ENCODE measurements at places on chromosomes 13 and 19.

- no peak for DNase-seq
Observed at GRCh38 chr13:98927951-98928927, 49.6 kb downstream of the DOCK9 start.

- DNase-seq, result no peak
Observed at GRCh38 chr13:24223341-24224231, 63.1 kb downstream of the SPATA13 start.

DNA sequence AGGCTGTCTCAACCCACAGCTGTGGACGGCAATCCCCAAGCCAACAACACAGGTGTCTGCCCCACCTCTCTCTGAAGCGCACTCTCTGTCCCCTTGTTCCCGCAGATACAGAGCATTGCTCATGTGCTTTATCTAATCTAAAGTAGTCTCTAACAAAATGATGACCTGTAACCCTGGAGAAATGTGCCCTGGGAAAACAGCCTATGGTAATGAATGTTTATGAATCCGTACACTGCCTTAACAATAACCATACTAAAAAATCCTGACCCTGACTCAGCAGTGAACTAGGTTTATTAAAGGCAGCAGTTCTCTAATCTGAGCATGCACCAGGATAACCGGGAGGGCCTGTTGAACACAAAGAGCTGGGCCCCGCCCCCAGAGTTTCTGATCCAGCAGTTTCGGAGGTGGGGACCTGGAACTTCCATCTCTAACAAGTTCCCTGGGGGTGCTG lies 50.7 kb upstream of the SLC15A1 start:
- DNase-seq, result no peak

DNA sequence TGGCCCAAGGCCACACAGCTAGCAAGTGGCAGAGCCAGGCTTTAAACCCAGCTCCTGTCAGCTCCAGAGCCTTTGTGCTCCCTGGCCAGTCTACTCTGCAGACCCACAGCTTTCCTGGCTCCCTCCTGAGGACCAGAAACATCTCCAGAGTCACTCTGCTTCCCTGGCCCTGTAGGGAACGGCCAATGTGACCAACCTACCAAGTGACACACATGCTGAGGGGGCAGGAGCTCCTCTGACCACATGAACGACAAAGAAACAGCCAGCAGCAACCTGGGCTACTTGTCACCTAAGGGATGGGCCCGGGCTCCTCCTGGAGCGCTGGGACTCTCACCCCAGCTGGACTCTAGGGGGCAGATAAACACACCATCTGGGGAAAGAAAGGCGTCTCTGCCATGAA lies 19.3 kb downstream of the PEG3 start:
- DNase-seq, result no peak

- DNase-seq, result no peak
Observed at GRCh38 chr13:32028711-32029110, 2.9 kb upstream of the FRY start.

GRCh38 chr13:100644371-100644770 lies 30.2 kb downstream of the TMTC4 start:
- no peak for DNase-seq

DNA sequence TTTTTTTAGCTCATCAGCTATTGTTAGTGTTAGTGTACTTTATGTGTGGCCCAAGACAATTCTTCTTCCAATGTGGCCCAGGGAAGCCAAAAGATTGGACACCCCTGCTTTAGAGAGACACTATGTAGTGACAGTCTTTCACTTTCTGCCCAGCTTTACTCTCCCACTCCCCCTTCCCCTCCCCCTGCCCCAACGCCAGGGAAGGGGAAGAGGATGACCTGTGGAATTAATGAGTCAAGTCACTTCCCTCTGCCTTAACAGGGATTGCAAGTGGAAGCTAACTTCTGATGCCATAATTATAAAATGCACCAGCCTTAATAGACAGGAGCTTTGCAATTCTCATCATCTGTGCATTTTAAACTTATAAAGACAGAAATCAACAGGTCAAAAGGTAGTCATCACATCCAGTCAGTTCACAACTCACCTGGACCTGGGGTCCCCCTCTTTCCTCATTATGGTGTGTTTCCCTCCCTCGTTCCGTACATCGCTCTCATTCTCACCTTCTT lies 1.6 kb downstream of the ZNF415 start:
- no peak for DNase-seq

DNA sequence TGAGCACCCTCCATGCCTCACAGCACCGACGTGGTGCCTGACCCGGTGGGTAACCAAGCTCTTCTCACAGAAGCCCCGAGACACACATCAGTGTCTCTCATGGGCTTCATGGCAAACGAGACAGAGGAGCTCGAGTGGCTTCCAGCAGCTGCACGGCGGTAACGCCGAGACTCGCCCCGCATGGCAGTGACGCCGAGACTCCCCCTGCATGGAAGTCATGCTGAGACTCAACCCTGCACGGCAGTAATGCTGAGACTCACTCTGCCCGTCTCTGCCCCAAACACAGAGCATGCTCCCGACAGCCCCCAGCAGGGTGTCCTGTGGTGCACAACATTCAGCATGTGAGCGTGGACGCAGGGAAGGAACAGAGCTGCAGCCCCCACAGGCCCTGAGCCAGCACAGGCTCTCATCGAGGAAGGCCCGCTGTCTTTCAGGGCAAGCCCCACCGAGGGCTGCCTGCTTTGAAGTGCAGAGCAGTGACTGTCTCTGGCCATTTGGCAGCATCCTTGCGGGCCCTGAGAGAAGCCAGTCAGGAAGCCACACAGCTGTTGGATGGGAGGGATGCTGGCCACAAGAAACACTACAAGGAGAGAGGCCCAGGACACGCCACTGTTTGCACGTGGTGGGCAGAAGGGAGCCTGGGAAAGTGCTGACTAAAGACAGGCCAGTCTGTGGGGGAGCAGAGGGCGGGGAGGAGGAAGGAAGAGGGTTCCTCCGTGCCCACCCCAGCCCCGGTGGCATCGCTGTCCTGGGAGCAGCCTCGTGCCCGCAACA lies 9.5 kb downstream of the GAS6 start:
- DNase-seq, result peak; percentile 67

DNA sequence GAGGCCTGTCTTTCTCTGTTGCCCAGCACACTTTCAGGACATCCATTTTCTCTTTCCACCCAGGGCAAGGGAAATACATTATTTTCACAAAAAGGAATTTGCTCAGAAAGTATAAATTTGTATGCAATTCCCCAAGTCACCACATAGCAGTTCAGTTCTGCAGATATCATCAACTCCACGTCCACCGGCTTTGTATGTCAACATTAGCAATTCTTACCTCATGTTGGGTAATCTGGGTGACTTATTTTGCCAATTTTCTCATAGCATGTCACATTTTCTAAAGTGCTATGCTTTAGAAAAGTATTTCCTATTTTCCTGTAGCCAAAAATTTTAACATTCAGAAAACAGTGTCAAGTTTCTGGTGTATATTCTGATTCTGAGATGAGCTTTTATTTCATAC lies 501.8 kb downstream of the EFNB2 start:
- no peak for DNase-seq

DNA sequence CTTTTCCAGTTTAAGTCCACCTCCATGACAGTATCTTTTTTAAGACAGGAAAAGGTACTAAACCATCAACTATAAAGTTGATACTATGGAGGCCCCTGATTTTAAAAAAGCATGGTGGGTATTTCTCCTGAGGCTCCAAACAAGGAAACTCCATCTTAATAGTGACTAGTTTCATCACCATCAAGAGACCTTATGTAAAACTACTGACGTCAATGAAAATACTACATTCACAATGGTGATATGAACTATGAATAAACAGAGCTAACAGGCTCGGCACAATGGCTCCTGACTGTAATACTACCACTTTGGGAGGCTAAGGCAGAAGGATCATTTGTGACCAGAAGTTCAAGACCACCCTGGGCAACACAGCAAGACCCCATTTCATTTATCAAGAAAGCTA lies 162.7 kb downstream of the KLF12 start:
- no peak for DNase-seq

- no peak for DNase-seq
Observed at GRCh38 chr19:47133021-47133471, 2.4 kb downstream of the SAE1 start.

GRCh38 chr13:93289842-93290241 lies 63.2 kb downstream of the GPC6 start:
- no peak for DNase-seq

DNA sequence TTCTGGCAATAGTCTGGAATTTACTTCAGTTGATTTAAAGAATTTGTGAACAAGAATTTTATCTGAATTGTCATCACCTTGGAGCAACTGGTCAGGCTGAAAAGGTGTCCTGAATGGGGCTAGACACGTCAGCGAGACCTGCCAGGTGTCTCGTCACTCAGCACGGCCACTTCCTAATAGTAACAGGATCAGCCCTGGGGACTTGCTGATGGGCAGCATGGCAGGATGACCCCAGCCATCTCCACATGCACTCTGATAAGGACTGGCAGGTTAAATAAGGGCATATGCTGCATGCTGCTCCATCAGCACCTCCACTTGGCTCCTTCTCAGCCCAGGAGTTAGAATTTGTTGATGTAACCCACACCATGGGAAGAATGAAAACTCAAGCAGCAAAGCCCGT lies 224.2 kb downstream of the FOXO1 start:
- no peak for DNase-seq

DNA sequence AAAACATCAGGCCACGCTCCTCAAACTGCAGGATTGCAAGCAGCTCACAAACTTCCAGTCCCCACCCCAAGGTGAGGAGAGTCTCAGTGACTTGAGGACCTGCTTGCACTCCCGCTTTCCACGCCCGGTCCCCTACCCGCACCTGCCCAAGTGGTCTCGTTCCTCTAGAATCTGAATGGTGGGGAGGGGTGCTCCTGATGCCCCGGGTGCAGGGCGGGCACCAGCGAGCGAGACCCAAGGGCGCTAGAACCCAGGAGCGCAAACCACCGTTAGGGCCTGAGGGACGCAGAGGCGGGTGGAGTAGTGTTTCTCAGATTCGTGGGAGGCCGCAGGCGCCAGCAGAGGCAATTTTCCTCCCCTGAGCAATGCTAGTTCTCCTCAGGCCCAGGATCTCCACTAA lies 40.3 kb downstream of the SOX1 start:
- DNase-seq, result no peak

DNA sequence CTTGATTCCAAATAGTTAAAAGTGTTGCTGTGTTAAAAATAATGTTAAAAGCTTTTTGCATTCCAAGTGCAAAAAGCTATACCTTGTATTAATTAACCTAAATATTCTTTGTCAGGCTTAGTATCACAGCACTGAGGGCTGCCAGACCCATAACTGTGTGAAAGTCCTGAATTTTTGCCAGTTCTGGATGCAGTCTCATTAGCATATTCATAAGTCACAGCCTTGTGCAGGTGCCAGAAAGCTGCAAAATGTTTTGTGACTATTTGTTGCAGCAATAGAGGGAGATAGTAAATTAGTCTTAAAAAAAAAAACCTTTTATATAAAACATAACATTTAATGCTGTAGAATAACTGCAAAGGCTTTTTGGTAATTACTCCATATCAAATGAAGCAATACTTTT lies 56.6 kb downstream of the SLITRK1 start:
- no peak for DNase-seq

DNA sequence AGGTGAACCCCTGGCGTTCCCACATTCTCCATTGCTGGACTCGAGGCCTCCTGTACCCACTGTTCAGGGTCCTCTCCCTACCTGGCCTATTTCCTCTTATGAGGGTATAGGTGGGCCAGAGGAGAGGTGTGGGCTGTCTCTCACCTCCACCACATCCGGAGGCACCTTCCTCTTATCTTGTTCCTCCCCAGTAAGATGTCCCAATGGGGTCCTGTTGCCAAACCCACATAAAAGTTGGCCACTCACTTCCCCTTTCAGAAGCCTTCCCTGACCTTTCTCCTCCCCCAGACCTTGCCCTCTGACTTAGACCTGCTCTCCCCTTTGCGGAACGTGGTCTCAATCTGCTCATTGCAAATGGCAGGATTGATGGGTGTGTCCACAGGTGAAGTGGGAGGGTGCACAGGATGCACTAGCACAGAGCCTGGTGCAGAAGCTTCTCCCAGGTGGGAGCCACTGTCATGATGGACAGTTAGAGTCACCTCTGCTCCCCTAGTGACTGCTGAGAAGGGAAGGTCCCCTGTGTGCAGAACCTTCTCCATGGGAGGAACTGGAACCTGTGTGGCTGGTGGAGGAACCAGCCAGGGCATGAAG lies 1.3 kb downstream of the CYP4F3 start:
- no peak for DNase-seq

DNA sequence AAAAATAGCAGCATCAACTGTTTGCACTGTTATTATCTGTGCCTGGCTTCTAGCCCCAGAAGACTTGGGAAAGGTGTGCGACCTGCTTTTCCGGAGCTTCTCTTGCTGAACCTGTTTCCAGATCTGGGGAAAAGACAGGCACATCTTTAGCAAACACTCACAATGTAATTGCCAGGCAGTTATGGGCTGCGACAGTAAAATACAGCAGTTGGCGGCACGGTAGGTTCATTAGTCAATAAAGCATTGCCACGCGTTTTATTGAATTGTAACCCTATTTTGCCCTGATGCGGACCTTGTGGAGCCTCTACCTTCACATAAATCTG lies 223.7 kb upstream of the TSHZ3 start:
- no peak for DNase-seq

DNA sequence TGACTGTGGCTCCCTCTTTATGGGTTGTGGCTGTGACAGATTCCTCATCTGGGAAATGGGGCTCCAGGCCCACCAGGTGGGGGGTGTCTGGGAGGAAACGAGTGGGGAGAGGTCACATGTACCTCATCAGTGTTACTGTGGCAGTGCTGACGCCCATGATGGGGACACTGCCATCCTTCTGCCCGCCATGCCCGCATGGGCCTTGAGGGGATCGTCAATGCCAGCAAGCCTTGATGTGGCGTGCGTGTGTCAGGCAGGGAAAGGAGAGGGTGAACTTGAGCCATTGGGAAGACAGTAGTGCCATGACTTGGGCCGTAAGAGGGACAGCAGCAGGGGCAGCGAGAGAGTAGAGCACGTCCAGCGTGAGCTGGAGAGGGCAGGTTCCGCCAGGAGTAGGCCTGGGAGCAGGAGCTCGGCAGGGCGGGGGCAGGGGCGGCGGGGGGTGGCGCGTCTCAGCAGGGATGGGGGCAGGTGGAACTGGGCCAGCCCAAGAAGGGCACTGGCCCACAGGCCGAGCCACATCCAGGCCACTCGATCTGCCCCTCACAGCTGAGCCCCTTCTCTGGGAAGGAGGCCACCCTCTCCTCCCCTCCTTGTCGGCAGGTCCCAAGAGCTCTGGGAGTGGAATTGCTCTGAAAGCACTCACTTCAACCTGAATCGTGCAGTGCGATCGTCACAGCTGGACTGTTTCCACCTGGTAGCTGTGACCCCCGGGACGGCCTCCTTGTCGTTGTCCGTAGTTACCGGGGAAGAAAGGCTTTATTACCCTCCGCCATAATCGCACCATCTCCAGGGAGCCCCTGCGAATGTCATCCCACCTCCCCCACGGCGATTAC lies 9.9 kb downstream of the KLHL26 start:
- DNase-seq, result no peak
